ENCODE measurements at places on chromosomes 5 and 9.

- no peak for DNase-seq
These were observed 88.5 kb downstream of the IRX1 start for GRCh38 chr5:3684118-3684517.

DNA sequence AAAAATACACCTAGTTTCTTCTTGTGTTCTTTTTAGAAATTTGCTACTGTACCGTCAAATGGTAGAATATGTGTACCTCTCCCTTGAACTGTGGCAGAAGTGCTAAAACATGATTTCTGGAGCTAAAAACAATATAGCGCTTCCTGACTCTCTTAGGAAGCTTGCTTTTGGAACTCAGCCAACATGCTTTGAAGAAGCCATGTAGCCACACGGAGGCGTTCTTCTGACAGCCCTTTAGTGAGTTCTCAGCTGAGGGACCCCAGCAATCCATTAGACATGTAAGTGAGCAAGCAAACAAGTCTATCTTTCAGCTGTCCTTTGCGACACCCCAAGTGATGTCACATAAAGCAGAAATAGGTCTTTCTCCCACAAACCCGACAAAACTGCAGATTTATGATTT, 917.0 kb downstream of the CDH9 start:
- peak; percentile 78 for DNase-seq

- DNase-seq: no peak
These were observed 14.3 kb downstream of the CTSL start for GRCh38 chr9:87740209-87740608.

GRCh38 chr9:68887232-68887631, 126.7 kb downstream of the PRKACG start:
- no peak for DNase-seq

DNA sequence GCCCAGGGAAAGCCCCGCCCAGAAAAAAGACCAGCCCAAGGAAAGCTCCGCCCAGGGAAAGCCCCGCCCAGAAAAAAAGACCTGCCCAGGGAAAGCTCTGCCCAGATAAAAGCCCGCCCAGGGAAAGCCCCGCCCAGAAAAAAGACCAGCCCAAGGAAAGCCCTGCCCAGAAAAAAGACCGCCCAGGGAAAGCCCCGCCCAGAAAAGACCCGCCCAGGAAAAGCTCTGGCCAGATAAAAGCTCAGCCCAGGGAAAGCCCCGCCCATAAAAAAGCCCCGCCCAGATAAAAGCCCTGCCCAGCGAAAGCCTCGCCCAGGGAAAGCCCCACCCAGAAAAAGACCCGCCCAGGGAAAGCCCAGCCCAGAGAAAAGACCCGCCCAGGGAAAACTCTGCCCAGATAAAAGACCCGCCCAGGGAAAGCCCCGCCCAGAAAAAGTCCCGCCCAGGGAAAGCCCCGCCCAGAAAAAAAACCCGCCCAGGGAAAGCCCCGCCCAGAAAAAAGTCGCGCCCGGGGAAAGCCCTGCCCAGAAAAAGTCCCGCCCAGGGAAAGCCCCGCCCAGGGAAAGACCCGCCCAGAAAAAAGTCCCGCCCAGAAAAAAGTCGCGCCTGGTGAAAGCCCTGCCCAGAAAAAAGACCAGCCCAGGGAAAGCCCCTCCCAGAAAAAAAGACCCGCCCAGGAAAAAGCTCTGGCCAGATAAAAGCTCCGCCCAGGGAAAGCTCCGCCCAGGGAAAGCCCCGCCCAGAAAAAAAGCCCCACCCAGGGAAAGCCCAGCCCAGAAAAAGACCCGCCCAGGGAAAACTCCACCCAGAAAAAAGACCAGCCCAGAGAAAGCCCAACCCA, 11.9 kb downstream of the GRIN1 start:
- DNase-seq: peak; percentile 83

GRCh38 chr5:53032188-53032587, 43.0 kb downstream of the ITGA2 start:
- no peak for DNase-seq

GRCh38 chr9:29211580-29212396, 1638.5 kb upstream of the C9orf72 start:
- no peak for DNase-seq

DNA sequence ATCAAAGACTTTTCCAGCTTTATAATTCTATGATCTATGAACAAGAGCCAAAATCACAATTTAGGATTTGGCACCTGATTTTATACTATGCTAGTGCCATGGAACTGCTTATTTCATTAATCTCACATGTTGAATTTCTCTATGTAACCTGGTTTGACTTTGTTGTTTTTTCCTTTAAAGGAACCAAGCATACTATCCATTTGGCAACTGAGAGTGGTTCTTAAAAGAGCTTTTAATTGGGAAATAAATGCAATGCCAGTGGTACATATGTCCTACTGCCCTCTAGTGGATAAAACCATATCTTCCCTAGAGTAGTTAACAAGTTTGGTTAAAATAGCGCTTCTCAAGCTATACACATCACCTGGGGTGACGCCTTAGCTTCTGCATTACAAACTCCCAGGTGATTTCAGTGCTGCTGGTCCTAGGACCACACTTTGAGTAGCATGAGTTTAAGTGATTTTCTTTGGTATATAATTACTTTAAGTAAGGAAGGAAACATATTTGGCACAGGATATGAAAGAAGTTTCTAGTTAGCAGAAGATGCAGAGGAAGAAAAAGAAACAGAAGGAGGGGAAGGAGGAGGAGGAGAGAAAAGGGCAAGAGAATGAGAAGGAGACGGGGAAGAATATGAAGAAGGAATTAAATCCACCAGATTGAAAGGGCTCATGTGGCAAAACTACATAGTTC, 56.8 kb downstream of the FGF10 start:
- peak; percentile 42 for DNase-seq

Measured in SHP77 treated with DMSO at 0.1 percent for 48 hours (cell line).